ENCODE measurements at places on chromosomes 1 and 21.

DNA sequence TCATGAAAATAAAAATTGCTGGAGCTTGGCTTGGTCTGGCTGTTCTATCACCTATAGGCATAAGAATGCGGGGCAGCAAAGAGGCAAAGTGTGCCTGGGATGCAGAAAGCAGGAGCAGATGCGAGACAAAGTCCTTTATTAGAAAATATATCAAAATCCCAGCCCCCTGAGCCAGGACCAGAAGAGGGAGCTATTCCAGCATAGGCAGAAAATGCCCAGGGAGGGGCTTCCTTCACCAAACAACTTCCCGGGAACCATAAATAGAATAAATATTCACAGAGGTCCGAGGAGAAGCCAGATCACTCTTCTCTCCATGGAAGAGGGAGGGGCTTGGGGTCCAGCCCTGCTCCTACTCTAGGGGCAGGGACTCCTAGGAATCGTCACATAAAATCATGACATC is 5.0 kb downstream of the PPOX start:
- no peak for DNase-seq

GRCh38 chr1:232553050-232553754 is 76.7 kb downstream of the SIPA1L2 start:
- DNase-seq: no peak

DNA sequence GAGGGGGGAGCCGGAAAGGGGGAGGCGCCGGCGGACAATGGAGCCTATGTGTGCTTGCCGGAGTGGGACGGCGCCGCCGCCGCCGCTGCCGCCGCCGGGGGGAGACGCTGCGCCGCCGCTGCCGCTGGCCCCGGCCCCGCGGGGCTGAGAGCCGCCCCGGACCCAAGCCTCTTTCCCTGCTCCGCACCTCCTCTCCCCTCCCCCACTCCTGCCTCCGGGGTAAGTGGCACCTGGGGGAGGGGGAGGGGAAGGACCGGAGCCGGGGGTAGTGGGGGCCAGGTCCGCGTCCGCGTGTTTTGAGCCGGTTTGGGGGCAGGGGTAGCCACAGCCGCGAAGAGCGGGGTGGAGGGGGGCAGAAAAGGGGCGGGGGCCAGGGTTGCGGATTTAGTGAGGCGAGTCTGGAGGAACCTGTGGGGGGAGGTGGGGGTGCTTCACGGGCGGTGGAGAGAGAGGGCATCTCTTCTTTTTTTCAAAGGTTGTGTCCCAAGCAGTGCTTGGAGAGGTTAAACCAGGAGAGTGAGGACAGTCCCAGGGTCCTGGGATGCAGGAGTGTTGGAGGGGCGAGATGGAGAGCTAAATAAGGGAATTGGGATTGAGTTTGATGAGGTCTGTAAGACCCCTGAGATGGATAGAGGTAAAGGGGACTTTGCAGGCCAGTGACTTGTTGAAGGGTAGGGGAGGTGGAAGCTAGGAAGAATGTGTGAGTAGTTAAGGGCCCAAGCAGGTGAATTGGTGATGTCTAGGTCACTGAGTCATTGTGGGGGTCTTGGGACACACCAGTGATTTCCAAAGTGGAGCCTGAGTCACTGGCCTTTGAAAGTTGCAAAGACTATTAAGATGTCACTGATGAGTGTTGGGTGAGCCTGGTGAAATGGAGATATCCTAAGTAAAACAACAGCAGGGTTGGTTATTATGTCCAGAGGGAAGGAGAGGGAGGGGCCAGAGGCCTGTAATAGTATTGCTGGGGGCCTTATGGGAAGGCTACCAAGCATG is 59.1 kb downstream of the BCL9 start:
- DNase-seq: no peak

DNA sequence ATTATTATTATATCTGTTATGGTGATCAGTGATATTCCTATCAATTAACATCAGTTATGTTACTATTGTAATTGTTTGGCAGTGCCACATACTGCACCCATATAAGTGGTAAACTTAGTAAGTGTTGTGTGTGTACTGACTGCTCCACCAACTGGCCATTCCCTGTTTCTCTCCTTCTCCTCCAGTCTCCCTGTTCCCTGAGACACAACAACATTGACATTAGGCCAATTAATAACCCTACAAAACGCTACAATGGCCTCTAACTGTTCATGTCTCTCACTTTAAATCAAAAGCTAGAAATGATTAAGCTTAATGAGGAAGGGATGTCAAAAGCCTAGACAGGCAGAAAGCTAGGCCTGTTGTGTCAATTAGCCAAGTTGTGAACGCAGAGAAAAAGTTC is 6.6 kb upstream of the THRAP3 start:
- no peak for DNase-seq

GRCh38 chr1:32920833-32921232 is 19.6 kb upstream of the TMEM54 start:
- no peak for DNase-seq

DNA sequence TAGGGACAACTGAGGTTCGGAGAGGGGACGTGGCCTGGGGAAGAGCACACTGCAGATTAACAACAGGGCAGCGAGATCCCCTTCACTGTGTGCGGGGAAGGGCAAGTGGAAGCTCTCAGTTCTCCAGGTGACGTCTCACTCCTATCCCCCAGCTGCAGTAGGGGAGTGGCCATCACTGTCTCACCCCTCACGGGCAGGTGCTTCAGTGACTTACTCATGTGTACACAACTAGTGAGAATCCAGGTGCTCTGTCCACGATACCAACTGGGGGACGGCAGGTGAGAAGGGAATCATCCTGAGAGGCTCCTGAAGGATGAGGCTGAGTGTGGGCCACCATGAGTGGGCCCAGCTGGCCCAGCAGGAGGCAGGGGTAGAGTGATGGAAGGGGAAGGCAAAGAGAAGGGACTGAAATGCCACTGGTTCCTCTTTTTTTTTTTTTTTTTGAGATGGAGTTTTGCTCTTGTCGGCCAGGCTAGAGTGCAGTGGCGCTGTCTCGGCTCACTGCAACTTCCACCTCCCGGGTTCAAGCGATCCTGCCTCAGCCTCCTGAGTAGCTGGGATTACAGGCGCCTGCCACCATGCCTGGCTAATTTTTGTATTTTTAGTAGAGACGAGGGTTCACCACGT is 25.9 kb downstream of the RHBG start:
- no peak for DNase-seq

- no peak for DNase-seq
Observed at GRCh38 chr1:145994391-145995120, 1.8 kb downstream of the TXNIP start.

DNA sequence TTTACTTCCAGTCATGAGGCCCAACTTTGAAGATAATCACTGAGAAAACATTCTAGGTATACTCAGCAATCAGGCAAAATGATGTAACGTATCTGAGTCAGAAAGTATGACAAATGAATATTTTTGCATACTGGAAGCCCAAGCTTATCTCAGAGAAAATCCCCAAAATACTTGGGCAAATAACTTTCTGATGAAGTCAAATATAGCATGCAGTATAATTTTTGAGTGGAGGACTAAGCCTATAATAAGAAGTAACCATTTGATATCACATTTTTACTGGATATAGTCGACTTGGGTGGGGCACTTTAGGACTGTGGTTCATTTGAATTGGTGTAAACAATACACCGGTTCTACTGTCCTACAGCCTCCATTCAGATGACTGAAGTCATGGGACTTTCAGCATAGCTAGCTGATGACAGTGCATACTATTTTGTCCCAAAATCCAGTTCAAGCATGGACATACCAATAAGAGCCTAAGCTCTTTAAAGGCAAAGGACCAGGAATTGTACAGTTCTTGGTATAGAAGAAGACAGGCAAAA is 2.3 kb upstream of the GADD45A start:
- DNase-seq: no peak

DNA sequence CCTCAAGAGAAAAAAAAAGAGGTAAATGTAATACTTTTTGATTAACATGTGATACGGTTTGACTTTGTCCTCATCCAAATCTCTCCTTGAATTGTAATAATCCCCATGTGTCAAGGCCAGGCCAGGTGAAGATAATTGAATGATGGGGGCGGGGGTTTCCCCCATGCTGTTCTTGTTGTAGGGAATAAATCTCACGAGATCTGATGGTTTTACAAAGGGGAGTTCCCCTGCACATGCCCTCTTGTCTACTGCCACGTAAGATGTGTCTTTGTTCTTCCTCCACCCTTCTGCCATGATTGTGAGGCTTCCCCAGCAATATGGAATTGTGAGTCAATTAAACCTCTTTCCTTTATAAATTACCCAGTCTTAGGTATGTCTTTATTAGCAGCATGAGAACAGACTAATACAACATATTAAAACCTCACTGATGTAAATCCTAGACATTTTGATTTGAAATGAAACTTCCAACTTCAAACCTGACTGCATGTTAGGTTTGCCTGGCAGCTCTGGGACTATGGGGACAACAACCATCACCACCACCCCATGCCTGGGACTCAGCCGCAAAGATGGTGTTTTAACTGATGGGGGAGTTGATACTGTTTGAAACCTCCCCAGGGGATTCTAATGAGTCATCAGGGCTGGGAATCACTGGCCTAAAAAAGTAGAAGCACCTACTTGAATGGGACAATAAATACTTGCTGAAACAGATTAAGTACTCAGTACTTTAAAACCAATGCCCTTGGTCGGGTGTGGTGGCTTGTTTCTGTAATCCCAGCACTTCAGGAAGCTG is 32.8 kb upstream of the BACH1 start:
- no peak for DNase-seq

DNA sequence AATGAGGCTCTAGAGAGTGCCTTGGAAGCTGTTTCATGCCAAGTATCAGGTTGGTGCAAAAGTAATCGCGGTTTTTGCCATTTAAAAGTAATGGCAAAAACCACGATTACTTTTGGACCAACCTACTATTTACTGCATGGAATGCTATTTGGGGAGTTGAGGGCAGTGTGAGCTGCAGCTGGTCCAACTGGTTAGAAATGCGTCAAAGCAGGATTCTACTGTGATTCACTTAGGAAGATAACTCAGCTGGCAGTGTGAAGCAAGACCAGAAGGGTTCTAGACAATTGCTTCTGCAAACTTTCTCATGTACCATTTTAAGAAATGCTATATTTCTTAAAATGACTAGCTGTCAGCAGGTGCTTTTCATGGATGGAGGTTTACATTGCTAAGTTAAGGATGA is 21.2 kb upstream of the PLA2G2C start:
- no peak for DNase-seq

GRCh38 chr1:8589571-8589970 is 227.9 kb downstream of the RERE start:
- DNase-seq: no peak

- DNase-seq: peak; percentile 38
Observed at GRCh38 chr1:36650200-36651065, 167.7 kb upstream of the CSF3R start.

- DNase-seq: no peak
Observed at GRCh38 chr21:31514598-31514997, 144.9 kb upstream of the SOD1 start.

- DNase-seq: no peak
Observed at GRCh38 chr1:6396998-6397397, 3.4 kb upstream of the ACOT7 start.

DNA sequence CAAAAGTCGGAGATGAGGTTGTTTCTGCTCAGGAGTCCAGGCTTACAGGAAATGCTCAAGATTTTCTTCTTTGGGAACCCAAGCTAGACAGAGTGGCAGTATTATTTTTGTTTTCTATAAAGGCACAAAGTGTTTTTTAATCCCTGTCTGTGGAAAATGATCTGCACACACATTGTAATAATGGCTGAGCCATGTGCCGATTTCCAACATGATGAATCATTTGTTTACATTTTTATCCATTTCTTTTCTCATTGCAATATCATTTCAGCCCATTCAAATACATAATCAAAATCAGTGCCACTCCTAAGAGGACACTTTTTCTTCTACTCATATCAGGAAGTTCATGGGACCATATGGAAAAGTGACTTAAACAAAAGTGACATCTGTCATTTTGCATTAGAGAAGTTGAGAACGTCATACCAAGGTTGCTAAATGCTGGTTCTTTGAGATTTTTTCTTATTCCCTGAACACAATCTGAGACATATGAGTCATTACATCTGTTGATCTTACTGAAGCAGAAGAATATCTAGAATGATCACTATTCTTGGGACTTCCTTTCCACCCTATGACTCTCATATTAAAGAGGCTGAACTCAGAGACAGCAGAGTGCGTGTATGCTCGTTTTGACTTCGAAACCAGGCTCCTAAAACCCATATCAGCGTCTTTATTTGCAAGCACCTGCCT is 44.9 kb downstream of the ACTA1 start:
- no peak for DNase-seq
